ENCODE measurements at places on chromosomes 1 and 21.

DNA sequence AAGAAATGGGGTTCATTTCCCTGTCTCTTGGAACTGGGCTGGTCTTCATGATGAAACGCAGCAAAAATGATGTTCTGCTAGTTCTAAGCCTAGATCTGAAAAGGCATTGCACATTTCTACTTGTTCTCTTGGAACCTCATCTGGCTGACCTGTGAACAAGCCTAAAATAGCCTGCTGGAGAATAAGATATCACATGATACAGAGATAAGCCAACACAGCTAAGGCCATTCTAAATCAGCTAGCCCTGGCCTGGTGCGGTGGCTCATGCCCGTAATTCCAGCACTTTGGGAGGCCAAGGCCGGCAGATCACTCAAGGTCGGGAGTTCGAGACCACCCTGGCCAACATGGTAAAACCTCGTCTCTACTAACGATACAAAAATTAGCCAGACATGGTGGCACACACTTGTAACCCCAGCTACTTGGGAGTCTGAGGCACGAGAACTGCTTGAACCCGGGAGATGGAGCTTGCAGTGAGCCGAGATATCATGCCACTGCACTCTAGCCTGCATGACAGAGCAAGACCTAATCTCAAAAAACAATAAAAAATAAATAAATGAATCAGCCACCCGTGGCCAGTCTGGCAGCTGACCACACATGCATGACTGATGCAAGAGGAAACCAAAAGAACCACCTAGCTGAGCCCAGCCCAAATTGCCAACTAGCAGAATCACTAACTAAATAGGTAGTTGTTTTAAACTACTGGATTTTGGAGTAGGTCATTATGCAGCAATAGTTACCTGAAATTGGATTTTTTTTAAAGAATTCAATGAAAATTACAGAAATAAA, 18.0 kb downstream of the CD244 start:
- no peak for DNase-seq

GRCh38 chr1:178048426-178048825, 45.5 kb upstream of the RASAL2 start:
- no peak for DNase-seq

DNA sequence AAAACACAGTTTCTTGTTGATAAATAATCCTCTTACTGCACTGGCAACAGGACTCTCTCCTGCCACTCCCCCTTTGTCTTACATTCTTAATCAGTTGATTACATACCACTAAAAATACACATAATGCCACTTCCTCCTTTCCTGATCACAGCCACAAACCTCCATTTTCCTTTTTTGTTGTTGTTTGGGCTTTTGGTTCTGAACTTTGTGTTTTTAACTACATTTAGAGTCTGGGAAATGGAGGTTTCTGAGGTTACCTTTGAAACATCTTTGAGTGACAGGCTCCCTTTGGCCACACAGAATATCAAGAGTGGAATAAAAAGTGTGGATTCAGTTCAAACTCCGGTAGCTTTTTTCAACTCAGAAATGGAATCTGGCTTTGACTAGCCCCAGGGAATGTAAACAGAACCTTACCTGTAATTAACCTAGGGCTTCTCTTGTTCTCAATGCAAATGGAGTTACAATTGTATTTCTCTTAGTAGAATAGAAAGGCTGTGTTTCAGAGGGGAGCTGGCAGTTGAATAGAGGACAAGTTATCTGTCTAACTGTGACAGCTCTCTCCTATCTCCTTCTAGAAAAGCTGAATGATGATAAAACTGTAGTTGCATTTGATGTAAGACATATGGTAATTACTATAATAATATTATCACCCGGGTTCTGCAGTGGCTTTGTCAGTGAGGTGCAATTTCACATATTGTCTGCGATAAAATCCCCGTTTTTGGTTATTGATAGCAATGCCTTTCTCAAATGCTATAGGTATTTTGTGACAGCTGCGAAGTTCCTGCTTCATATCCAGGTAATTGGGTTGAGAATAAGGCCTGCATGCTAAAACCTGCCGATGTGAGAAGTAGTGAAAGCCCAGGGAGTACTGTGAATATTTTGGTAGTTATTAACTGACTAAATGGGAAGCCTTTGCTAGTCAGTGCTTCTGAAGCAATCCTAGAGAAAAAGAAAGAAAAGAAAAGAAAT, 66.9 kb downstream of the ST6GALNAC5 start:
- DNase-seq, result no peak

- no peak for DNase-seq
Observed at GRCh38 chr1:192805832-192806323, 3.0 kb upstream of the RGS2 start.

- no peak for DNase-seq
Observed at GRCh38 chr1:29590583-29591565, 354.6 kb downstream of the PTPRU start.

- DNase-seq, result no peak
Observed at GRCh38 chr21:41427556-41427955, 1.5 kb downstream of the MX1 start.

Data from stimulated activated CD4-positive, alpha-beta T cell treated with anti-CD3 and anti-CD28 coated beads, TNF-alpha, amount 100 ng/mL, for 4 hours (primary cell).